ENCODE measurements at places on chromosomes 4 and X.

DNA sequence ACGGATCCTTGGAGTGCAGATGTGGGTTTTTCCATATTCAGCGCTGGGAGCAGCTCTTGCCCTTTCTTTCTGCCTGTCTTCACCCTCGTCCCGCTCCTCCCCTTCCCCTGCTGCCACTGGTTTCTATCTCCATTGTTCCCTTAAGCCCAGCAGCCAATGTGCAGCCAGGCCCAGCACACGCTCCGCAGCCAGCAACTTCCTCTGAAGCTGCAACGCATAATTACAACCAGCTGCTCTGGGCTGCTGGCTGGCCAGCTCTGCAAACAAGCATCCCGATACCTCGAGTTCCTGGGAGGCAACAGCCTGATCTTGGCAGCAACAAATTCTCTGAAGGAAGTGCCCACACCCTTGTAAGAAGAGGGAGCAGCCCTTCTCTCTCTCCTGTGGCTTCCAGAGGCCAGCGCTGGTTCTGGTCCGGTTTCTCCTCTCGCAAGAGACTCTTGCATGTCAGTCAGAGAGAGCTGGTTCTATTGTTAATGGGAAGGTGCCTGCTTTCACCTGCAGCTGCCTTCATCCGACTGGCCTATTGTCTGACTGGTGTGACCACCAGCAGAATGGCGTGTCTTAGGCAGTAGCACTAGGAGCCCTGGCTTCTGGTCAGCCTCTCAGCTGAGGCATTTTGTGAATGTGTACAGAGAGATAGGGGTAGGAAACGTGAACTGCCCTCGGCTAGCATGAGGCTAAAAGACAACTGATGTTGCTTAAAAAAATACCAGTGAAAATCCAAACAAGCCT lies 83.8 kb upstream of the MAML3 start:
- DNase-seq = peak; percentile 20

DNA sequence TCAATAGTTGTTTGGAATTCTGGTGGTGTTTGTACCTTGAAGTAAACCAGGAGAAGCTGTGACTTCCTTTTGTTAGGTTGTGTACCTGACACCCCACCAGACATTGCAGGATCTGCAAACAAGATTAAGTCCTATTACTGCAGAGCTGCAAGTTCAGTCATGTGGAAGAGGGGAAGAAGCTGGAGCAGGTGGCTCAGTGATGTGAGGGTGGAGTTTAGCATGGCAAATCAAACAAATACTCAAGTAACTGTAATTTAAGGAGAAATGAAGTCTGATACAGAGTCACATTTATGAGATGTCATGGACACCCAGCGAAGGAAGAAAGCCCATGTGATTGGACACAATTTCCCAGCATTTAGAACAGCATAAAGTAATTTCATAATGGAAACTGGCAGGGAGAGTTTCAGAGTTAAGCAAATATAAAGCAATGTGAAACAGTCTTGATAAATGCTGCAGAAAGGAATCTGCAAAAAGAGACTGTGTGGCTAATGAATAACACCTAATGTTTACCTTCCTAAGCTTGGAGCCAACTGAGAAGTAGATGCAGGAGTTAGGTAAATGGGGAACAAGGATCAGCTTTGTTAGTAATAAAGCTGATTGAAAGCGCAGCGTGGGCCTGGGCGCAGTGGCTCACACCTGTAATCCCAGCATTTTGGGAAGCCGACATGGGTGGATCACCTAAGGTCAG lies 249.1 kb downstream of the GBA3 start:
- DNase-seq = no peak

DNA sequence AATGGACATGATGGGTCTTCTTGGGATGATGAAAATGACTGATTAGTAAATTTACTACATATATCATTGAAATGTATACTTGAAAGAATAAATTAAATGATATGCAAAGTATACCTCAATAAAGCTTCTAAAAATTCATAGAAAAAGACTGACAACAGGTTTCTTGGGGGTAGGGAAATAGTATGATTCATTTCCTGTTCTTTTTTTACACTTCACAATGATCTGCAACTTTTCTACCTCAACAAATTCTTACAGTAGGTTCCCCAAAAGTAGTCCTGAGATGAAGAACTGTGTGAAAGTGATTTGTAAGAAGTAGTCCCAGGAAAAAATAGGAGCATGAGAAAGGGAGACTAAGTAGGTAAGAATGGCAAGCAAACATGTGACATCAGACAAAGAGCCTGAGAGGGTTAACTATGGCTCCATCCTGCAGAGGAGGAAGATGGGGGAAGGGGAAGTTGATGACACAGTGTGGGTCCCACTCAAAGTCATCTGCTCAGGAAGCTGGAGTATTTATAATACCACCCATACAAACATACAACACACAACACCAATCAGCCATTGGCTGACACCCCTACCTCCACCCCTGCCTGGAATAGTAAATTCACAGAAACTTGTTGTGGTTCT lies 73.9 kb downstream of the ARHGAP6 start:
- no peak for DNase-seq

DNA sequence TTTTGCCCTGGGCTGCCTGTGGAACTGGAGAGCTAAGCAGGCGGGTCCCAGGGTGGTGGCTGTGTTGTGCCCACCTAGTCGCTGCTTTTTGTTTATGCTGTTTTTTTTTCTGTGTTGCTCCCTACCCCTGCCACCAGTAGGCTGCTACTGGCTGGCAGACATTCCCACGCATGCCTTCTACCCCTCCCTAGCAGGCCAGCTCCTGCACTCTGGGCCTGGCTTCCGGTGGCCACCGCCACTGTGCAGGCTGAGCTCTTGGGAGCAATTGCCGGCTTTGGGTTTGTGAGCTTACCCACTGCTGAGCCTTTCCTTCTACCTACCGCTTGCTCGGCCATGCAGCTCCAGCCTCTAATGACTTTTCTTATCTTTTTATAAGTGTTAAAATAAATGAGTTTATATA lies 57.6 kb downstream of the RBM46 start:
- no peak for DNase-seq

All from SK-MEL-5 (cell line).